ENCODE measurements at places on chromosomes 4 and X.
A peak's percentile ranks its signal among the peaks of the same experiment; 100 is the strongest.

DNA sequence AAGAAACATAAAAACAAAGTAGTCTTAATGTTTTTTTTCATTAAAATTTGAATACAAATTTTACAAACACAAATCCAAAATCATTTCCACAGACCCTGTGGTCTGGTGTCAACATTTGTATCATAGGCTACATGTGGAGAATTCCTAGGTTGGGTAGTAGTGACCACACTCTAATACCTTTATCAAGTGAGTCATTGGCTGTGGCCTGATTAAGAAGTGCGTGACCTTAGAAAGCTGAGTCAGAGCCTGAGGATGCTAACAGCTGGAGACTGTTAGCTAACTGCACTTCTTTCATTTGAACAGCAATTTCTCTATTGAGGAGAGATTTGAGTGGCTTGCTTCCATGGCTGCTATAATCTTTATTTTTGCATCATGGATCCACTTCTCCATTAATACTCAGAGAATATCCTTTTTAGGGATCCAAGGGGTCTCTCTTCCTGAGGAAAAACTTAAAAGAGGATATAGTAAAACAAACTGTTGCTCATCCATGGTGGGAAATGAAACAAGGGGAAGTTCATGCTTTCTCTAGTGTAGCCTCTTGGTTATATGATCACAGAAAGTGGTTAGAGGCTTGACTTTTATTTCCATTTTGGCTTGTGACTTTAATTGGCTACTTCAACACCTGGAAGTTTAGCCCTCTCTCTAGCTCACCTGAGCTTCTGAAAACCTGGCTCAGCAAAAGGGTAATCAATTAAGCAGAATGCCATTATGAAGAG is 335.8 kb downstream of the PABPC4L start:
- no peak for DNase-seq

GRCh38 chrX:13491061-13491460 is 78.3 kb upstream of the EGFL6 start:
- DNase-seq: no peak

GRCh38 chr4:3736290-3736689 is 29.9 kb upstream of the ADRA2C start:
- DNase-seq: no peak

- DNase-seq: no peak
Observed at GRCh38 chr4:8405516-8405875, 35.0 kb downstream of the ACOX3 start.

- DNase-seq: no peak
Observed at GRCh38 chr4:153634738-153635353, 49.2 kb upstream of the TLR2 start.

- DNase-seq: no peak
Observed at GRCh38 chr4:82761229-82761628, 37.4 kb downstream of the SCD5 start.

DNA sequence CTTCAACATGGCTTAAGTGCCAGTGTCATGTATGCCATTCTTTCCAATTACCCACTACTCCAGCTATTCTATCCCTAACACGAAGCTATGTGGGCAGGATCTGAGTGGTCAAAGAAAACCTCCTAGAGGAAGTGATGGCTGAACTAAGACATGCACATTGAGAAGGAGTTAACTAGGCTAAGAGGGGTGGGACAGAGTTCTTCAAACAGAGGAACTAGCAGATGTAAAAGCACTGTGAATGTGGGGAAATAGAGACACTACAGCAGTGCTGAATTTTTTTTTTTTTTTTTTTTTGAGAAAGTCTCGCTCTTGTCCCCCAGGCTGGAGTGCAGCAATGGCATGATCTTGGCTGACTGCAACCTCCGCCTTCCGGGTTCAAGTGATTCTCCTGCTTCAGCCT is 6.2 kb downstream of the JCHAIN start:
- no peak for DNase-seq

DNA sequence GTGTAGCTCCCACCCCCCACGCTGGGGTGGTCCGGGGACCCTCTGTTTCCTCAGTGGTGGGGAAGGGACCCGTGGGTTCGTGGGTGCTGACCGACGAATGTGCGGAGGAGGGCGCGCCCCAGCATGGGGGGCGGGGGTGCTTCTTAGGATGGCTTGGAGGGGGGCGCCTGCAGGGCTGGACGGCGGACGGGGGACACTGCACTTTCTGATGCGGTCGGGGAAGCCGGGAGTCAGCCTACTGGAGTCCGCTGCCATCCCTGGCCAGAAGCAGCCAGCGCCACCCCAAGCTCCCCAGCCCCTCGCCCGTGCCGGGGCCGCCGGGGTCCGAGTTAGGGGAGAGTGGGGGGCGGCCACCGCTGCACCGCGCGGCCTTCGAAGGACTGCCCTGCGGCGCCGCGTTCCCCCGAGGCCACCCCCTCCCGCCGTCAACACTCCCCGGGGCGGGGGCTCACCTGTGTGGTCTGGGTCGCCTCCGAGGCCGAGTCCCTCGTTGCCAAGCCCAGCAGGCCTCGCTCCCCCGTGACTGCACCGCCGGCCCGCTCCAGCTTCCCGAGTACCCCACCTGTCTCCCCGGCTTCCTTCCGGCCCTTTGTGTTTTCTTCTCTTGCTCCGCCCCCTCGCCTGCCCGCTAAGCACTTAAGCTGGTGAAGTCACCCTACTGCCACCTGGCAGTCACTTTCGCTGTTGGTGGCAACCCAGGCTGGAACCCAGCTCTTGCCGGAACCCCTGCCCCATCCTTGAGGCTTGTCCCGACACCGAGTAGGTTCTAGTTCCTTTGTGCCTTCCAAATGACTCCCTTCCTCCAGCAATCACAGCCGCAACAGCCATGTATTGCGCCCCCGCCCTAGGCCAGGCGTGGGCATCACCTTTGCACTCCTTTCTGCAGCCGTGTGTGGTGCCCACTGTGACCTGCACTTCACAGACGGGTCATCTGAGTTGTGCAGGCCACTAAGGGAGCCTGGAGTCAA is at the start of gene OCIAD2:
Gene OCIAD2, minus strand, starts transcription at position 569 of the 968 bp plus-strand sequence. CDS start 2,225 bp downstream, outside the sequence.
- peak; percentile 85 for DNase-seq

DNA sequence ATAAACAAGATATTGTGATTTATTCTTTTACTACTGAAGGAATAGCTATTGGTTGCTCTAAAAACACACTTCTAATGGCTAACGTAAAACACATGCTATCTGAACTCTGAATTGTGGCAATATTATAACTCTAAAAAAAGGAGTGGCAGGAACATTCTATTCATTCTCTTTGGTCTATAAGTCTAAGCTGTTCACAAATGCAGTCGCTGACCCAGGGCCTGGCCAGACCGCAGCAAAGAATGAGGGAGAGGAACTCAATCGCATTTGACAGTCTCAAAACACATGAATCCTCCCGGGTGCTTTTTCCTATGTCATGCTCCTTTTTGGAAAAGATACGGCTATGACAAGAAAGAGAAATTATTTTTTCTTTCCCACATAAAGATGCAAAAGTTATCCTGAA is 651.6 kb upstream of the PITX2 start:
- DNase-seq: no peak

Measured in activated CD4-positive, alpha-beta T cell treated with anti-CD3 and anti-CD28 coated beads, Interleukin-2, Interleukin-4, amounts not matched to agents 100 ng/mL and 50 ng/mL, durations not matched to agents 16 hours and 8 hours (primary cell).